Hypothalamus (tissue), 51 donors: ENCODE measurements at places on chromosomes 12 and 14.

DNA sequence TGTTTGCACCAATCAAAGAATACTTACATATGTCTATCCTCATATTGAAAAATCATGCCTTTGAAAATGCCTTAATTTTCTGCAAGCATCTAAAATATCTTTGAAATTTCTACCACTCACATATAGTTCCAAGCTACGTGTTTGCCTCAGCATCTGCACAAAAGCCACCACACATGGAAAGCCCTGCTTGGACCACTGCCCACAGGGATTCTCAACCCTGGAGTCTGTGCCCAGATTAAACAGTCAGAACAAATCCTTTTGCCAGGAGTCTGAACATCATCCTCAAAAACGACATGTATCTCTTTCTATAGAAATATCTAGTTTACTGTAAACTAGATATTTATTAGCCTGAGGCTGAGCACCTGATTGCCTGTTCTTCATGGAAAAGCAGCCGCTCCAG is 32.6 kb downstream of the ARMH4 start:
- no peak for DNase-seq

- no peak for DNase-seq
These were observed 134.1 kb downstream of the NCOR2 start for GRCh38 chr12:124433147-124433874.

GRCh38 chr14:75422169-75422568 is 5.7 kb upstream of the JDP2 start:
- no peak for DNase-seq

DNA sequence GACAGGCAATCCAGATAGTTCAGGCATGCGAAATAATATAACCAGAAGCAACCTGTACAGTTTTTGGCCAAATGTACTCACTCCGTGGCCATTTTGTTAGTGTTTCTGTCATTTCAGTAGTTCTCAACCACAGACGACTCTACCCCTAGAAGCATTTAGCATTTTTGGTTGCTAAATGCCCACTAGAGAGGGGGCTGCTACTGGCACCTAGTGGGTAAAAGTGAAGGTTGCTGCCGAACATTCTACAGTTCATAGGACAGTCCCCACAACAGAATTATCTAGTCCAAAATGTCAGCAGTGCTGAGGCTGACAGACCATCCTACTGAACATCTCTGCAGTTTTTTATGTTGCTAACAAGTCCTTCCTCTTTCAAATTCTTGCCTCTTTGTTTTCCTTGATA is 107.4 kb downstream of the TSHR start:
- no peak for DNase-seq

DNA sequence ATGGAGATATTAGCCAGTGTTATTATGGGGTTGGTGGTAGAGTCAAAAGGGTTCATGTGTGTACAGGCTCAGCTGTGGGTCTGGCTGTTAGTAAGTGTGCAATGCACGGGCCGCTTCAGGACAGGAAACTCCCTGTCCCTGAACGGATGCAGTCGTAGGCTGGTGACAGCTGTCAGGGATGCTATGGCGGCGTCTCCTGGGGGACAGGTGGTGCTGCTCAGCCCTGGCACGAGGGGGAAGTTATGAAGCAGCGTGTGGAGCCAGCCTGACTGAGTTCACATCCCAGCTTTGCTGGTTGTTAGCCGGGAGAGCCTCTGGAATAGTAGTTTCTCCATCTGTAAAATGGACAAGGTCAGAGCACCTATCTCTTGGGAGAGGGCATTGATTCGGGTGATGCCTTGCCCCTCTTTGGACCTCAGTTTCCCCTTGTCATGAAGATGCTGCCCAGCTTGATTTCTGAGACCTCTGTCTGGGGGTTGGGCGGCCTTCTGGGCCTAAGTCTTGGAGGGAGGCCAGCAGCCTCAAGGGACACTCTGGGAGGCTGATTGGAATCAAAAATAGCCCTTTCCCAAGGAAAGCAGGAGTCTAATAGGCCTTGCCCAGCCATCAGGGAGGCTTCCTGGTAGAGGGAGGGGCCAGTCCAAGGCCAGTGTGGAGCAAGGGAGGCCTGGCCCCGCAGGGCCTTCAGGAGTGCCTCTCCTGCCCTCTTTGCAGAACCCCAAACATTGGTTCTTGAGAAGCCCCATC is 7.1 kb downstream of the ASB2 start:
- DNase-seq: no peak

DNA sequence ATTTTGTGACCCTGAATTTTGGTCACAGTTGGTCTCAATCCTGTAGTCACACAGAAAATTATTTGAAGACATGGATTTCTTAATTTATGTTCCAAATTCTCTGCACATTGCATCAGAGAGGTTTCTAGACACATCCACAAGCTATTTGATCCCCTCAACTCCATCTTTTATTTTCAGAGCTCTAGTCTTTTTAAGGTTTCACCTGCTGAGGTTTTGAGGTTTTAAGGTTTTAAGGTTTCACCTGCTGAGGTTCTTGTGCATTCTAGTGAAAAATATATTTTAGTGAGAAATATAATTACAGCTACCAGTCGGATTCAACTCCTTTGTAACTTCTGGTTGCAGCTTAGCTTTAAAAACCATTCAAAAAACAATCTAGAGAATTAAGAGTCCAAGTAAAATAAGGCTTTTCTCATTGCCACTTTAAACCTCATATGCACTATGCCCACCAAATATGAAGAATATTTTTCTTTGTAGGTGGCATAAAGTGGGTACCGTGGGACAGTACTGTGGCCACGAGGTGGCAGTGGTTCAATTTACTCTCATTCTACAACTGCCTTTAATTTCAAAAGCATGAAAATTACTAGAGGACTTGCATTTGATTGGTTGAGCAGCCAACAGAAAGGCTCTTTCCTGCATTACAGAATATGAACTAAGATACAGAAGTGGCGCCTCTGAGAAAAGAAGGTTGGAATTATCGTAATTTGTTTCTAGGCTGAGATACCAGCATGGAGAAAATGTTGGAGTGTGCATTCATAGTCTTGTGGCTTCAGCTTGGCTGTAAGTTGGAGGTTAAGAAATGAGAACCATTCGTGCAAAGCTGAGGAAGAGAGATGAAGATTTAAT is 366.5 kb upstream of the OR4E1 start:
- no peak for DNase-seq

- no peak for DNase-seq
These were observed 196.3 kb downstream of the PPM1H start for GRCh38 chr12:62738616-62739015.

DNA sequence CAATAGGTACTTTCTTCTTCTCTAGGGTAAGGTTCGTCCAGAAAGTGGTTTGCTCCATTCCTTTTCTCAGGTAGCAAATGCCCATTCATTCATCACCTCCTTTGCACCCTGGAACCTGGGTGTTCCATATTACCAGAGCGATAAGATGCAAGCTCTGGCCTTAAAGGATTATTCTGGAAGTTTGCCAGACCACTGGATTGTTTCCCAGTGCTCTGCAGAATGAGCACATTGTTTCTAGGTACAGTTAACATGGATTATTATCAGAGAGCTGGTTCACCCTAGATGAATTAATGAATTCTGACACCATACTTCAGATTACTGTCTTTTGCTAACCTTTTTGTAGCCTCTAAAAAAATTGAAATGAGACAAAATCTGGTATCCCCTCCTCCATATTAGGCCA is 170.9 kb upstream of the BMP4 start:
- DNase-seq: no peak

DNA sequence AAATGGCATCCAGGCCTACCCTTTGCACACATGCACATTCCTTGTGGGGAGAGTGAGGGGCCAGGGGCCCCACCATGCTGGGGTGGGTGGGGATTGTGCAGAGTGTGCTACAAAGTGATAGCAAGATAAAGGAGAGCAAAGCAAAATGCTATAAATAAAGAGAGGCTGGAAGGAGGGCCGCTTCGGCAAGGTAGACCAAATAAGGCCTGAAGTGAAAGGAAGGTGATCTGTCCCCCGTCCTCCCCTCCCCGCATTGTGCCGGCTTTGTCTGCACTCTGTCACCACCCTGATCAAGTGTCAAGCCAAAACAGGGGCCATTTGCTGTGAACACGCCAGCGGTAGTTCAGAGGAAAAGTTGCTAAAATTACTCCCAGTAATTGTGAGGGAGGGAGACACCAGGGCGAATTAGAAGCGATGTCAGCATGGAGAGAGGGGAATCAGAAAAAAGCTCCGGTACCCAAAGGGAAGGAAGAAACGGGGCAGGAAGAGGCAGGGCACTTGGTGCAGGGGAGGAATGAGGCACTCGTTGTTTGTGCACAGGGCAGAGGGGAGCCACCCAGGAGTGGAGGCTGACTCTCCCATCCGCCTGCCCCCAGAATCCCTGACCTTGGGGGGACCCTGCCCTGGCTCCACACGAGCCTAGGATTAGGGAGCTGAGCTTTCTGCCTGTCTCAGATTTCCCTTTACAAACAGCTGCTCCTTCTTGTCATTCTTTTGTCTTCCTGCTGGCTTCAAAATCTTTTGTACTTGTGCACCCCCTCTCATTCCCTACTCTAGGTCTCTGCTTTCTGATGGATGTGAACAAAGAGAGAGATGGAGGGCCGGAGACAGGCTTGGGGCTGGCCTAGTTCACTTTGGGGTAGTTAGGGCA is 2.9 kb upstream of the MYH7 start:
- DNase-seq: no peak

- DNase-seq: no peak
These were observed 15.0 kb downstream of the CCND2 start for GRCh38 chr12:4288296-4289131.

GRCh38 chr14:58878439-58879139 is 240.8 kb downstream of the DACT1 start:
- no peak for DNase-seq

DNA sequence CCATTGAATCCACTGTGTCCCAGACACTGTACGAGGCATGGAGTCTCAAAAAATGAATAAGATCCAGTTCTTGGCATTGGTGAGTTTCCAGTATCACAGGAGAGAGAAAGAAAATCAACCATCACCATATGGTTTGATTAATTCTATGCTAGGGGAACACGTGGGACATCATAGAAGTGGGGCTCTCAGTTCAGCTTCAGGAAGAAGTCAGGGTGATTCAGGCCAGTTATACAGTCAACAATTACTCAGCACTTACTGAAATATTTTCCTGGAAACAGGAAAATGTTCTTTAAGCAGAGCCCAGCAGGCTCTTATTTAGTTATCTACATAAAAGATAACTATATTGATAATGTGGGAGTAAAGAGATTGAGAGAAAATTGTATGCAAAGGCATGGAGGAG is 407.2 kb downstream of the NOVA1 start:
- no peak for DNase-seq

DNA sequence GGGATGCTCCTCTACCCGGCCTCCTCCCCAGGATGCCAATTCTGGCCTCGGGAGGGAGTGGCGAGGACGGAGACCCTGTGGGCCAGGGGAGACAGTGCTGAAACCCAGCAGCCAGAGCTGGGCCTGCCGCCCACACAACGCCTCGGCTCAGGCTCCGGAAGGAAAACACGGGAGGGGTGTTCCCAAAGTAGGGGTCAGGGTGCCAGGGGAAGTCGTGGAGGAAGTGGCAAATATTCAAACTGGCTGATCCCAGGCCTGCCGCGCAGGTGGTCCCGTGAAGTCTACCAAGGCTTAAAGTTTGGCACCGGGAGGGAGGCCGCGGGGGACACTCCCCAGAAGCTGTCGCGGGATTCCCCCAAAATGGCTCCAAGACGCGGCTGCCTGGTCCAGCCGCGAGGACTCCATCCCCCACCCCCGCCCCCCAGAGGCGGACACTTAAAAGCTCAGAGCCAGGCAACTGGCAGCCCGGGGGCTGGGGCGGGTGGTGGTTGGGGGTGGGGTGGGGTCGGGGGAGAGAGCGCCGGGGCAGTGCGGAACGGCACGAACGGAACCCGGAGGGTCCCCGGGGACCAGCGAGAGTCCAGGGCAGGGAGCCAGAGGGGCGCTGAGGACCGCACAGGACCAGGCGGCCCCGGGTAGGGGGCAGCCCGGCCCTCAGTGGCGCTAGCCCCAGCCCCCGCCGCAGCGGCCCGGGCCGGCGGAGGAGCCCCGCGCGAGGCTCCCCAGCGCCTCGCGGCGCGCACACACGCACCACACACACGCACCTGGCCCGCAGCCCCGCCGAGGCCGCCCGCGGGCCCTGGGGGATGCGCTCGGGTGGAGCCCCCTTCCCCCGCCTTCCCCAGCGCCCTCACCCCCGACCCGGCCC is 20.0 kb downstream of the BEGAIN start:
- DNase-seq: no peak

DNA sequence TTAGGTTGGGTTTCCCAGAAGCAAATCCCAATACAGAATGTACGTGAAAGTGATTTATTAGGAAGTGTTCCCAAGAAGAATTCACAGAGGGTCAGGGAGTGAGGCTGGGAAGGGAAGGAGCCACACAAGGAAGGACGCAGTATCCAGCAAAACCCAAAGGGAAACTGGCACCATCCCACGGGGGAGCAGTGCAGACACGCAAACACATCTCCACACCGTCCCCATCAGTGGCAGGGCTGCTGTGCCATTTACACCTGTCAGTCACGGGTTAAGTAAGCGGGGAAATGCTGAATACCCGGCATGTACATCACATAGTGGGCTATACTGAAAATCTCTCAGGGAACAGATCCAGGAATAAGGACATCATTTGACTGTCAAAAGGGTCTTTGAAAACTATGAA is 93.9 kb downstream of the SLC38A1 start:
- no peak for DNase-seq

- no peak for DNase-seq
These were observed 14.2 kb downstream of the GLT1D1 start for GRCh38 chr12:128867466-128867865.

DNA sequence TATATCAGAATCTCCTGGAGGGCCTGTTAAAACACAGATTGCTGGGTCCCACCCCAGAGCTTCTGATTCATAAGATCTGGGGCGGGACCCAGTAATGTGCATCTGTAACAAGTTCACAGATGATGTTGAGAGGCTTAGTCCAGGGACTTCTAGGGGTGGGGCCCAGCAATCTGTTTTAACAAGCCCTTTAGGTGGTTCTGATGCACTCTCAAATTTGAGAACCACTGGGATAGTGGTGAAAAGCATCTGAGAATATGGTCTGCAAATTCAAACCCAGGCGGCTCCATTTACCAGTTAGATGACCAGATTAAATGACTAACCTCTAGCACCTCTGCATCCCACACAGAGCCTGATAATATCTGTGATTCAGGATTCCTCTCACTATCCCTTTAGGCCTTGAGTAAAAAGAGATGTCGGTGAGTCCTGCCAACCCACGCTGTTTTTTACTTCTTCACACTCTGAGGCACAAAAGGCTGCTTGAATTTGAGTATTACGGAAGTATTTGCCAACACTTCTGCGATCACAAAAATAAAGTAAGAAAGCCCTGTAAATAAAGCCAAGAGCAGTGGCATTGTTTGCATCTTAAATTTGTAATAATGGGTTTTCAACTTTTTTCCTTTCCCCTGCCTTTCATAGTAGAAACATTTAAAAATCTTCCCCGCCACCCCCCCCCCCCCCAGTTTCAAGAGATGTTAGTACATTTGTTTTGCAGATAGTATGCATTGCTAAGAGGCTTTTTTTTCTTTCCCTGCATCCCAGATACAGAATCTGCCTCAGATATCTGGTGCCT is 1.8 kb upstream of the FRS2 start:
- no peak for DNase-seq

DNA sequence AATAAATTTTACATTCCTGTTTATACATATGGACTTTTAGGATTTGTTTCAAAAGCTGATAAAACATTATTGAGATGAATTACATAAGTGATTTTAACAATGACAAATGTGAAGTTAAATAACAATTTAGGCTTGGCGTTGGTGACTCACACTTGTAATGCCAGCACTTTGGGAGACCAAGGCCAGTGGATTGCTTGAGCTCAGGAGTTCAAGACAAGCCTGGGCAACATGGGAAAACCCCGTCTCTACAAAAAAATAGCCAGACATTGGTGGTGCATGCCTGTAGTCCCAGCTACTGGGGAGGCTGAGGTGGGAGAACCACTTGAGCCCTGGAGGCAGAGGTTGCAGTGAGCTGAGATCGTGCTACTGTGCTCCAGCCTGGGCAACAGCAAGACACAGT is 7.4 kb downstream of the ACOT2 start:
- no peak for DNase-seq

GRCh38 chr14:85616886-85617285 is 86.9 kb downstream of the FLRT2 start:
- no peak for DNase-seq
